ENCODE measurements at places on chromosomes 4 and X.

DNA sequence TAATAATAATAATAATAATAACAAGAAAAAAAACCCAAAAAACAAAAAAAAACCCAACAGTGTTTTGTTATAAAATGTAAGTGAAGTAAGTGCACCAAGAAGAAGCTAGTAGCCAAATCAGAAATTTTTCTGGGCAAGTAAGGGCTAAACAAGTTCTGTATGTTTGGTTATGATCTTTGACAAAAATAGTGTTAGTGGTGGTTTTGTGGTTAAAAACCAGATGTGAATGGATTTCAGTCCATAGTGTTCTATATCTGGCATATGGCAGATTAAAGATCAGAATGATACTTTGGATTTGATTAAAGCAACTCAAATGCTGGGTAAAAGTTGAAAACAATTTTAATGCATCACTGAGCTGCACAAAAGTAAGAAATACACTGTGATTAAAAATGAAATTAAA lies 116.5 kb upstream of the NDST4 start:
- DNase-seq, result no peak

GRCh38 chrX:87236830-87237440 lies 280.7 kb upstream of the KLHL4 start:
- DNase-seq, result no peak

GRCh38 chrX:72621163-72621562 lies 48.5 kb upstream of the HDAC8 start:
- no peak for DNase-seq

- no peak for DNase-seq
Measured at GRCh38 chr4:22238742-22239141, 277.1 kb downstream of the ADGRA3 start.

GRCh38 chr4:149370785-149371420 lies 444.7 kb downstream of the IQCM start:
- DNase-seq, result peak; percentile 30

GRCh38 chr4:6938647-6939271 lies 29.1 kb downstream of the TBC1D14 start:
- no peak for DNase-seq

DNA sequence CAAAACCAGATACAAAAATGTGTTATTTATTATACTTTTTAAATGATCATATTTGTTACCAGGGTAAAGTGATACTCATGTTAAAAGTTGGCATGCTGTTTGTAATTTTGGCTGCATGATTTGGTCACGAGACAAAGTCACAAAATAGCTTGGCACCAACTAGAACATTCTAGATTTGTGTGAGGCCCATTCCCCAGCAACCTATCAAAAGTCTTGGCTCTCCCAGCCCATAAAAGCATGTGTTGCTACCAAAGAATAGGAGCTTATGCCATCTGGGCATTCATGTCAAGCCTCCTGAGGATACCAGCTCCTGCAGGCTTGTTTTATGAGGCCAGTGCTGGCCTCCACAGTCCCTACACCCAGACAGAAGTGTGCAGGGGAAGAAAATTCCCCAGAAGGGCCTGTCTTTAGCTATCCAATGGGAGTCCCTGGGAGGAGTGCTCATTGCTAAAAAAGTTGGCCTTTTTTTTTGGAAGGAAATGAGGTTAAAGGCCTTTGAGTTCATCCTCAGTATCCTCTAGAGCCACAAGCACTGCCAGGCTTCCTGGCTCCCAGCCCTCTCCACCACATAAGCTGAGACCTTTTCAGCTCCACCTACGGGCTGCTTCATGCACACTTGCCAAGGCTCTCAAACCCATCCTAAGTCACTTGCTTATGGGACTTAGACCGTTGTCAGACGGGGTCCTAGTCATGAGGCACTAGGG lies 211.9 kb upstream of the EOLA2 start:
- no peak for DNase-seq

GRCh38 chrX:104284507-104284906 lies 29.8 kb upstream of the ESX1 start:
- DNase-seq, result no peak

- no peak for DNase-seq
Measured at GRCh38 chr4:15147714-15148113, 145.4 kb downstream of the CPEB2 start.

DNA sequence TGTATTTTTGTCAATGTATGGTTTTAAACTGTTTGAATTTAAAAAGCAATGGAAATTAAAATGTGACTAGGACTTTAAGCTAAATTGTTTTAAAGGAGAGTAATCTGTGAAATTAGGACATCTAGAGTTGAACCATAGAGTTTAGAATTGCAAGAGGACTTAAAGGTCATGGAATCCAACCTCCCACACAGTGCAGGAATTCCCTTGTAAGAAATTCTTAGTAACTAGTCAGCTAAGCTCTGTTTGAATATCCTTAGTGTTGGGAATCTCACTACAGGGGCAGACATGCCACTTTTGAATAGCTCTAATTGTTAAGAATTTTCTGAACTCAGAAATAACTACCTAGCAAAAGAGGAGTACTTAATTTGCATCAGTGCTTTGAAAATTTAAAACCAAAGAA lies 292.9 kb downstream of the IL1RAPL1 start:
- DNase-seq, result no peak

- no peak for DNase-seq
Measured at GRCh38 chrX:71292669-71293365, 8.7 kb upstream of the ITGB1BP2 start.

DNA sequence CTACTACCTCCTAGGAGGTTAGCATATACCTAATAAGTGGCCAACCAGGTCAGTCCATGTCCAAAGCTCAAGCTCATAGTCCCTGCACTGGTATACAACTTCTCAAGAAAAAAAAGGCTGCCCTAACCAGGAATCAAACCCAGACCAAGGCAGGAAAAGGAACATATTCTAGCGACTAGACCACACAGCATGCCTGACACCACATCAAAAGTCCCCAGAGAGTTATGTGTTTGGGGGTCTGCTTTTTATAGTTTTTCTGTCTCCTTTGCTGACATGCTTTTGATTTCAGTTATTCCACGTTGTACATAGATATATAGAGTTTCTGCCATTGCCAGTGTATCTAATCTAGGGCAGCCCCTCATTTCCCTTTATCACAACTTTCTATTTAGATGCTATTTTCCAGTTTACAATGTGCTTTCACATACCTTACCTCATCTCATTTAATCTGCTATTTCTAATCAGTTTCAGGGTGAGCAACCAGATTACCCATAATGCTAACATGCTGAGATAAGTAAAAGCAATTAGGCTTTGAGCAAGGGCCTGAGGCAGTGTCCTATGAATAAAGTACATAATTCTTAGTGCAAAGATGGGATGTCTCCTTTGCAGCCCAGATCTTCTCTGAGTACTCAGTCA lies 17.8 kb downstream of the ARHGEF6 start:
- DNase-seq, result no peak

GRCh38 chr4:165096776-165097175 lies 15.9 kb downstream of the TMEM192 start:
- DNase-seq, result peak; percentile 8

- DNase-seq, result peak; percentile 58
Measured at GRCh38 chrX:44178274-44179053, 165.0 kb downstream of the EFHC2 start.

DNA sequence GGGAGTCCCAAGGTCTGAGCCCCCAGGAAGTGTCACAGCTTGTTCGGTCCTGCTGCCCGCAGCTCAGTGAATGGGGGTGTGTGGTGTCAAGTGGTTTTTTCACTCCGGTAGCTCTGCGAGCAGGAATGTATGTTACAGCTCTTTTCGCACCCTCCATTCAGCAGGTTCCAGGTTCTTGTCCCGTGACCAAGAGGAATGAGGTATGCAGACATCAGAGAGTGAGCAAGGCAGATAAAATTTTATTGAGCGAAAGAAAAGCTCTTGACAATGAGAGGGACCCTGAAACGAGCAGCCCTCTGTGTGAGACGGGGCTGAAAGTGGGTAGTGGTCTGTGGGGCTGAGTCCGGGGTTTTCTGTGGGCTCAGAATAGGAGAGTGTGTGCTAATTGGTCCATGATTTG lies 31.5 kb downstream of the UCHL1 start:
- DNase-seq, result no peak

DNA sequence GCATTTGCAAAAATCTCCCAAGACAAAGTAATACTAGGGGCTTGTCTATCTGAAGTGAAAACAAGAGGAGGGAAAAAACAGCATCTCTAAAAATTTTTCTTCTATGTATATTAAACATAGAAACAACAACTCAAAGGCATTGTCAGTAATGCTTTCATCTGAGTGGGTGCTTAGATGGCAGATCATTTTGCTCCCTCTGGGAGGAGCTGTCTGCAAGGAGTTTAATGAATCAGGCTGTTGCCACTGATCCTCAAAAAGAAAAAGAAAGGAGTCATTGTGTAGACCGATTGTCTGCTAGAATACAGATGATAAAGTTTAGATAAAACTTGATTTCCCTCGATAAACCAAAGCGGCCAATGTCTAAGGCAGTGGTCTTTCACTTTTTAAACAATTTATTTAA lies 49.7 kb upstream of the KLHL8 start:
- DNase-seq, result no peak

DNA sequence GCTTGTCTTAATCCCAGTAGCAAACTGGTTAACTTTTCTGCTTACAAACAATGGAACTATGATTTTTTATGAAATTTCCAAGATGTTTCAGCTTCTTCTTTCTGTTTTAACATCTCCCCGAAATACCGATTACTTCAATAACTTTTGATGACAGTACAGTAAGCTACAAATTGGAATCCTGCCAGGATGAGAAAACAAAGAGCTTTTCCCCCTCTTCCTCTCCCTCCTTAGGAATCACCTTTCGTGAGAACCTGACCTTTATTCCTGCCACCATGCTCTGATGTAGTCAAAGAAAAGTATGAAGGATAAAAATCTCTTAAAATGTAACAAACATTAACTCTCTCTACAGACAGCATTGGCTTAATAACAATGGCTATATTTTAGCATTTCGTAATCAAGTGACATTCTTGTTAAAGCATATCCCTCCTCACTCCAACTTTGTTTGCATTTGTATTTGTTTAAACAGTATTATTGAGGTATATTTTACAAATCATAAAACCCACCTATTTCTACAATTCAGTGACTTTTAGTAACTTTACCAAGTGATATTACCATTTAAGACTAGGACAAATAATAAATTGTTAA lies 148.7 kb upstream of the NAP1L5 start:
- no peak for DNase-seq

- no peak for DNase-seq
Measured at GRCh38 chrX:109707720-109708119, 25.3 kb downstream of the ACSL4 start.

DNA sequence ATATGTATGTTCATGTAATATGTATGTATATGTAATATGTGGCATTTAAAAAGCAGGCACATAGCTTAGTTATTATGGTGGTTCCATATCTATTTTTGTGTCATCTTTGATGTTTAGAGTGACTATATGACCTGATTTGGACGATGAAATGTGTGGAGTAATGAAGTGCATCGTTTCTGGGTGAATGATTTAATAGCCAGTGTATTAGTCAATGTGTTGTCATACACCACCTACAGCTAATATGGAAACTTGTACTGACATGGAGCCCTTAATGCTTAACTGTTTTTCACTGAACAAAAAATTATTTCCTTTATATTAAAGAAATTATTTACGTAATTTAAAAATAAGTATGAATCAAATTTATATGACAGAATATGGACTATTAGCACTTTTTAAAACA lies 292.3 kb upstream of the FSTL5 start:
- DNase-seq, result no peak

DNA sequence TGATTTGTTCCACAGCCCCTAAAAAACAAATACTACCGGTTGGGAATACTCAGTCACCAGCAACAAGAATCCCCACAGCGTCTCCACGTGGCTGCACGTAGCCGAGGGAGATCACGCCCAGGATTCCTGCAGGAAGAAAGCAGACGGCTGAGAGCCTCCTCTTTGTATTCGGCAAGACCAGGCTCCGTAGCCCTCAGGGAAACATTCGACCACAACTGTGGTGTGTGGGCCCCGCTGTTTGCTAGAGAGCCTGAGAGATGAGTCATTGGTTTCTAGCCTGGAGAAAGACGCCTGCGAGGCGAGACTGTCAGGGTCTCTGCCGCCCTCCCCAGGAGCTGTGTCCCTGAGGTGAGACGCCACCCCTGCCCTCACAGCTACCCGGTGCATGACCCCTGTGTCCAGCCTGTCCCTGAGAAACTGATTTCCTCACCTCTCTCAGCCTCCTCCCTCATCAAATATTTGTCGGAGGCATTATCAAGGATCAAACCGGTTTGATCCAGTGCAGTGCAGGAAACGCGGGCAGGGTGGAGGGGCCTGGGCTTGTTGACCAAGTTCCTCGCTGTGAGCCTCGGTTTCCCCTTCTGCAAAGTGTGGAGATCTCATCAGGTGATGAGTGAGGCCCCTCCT lies 4.7 kb upstream of the S100P start:
- no peak for DNase-seq

DNA sequence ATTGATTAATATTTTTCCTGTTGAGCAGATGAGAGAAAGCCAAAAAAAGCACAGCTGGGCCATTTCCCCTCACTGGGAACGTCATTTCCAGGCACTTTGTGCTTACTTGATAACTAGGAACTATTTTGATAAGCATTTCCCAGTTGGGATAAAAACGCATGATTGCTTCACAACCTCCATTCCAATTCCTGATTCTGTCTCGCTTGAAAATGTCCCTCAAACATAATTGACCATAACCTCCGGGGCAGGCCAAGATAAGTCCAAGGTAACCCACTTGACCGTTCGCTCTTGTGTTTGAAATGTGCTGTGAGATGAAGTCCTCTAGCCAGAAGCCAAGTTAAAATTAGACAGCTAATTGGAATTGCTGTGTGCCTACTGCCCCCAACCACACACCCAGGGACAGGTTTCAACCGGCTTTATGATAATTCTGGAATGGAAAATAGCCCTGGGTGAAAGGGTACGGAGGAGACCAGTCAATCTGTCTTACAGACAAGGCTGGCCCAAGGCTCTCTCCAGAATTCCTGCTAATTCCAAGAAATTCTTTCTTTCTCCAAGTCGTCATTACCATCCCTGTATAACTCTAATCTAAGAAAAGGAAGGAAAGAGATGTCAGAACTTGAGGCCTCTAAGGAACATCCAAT lies 137.1 kb downstream of the MID1 start:
- DNase-seq, result no peak

- no peak for DNase-seq
Measured at GRCh38 chr4:185587030-185587426, 51.7 kb upstream of the PDLIM3 start.

DNA sequence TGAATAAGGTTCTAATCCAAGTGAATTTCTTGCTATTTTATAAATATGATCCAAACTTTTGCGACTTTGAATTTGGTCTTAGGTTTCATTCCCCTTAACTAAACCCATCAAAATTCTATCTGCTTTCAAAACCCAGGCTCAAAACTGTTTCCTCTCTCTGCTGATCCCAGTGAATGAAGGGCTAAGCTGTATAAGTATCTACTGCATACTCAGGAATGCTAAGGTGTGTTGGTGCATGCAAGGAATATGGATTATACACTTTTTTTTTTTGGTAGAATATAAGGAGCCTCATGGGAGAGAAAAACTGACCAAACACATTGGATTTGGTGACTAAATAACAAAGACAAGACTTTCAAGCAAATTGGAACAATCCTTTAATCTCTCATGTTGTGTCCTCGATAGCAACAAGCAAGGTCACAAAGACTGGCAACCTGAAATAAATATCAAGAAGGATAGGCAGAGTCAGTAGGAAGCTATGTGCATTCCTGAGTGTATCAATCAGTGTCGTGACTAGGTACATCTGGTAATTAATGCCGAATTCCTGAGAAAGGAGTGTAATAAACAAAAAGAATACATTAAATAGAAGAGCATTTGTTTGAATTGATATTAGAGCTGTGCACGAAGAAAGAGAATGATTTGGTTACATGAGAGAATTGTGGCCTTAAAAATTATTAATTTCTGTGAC lies 74.3 kb upstream of the KCTD8 start:
- DNase-seq, result no peak

- DNase-seq, result no peak
Measured at GRCh38 chrX:71170660-71171059, 26.0 kb downstream of the NLGN3 start.

GRCh38 chr4:159655547-159655946 lies 552.7 kb downstream of the RAPGEF2 start:
- no peak for DNase-seq

Data from NCI-H2081 (cell line).